COR-L47 (cell line): ENCODE measurements at places on chromosomes 5 and 9.

- no peak for DNase-seq
Observed at GRCh38 chr5:77569409-77569808, 69.1 kb downstream of the OTP start.

- DNase-seq = no peak
Observed at GRCh38 chr5:77650686-77651085, 12.2 kb upstream of the OTP start.

DNA sequence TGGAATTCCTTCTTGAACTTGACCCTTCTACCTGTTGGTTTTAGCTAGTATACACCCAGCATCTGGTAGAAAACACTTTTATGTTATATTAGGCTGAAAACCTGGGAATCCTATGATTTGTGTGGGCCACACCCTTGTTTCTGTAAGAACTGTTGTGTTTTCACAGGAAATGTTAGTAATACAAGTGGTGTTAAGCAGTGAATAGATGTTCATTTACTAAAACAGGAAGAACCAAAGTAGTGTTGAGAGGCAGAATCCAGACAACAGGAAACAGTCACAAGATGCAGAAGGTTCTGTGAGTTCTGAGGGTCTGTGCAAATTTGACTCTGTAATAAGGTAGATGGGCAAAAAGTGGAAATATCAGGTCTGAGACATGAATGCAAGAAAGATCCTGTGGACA, 73.0 kb upstream of the RAI14 start:
- DNase-seq = no peak

DNA sequence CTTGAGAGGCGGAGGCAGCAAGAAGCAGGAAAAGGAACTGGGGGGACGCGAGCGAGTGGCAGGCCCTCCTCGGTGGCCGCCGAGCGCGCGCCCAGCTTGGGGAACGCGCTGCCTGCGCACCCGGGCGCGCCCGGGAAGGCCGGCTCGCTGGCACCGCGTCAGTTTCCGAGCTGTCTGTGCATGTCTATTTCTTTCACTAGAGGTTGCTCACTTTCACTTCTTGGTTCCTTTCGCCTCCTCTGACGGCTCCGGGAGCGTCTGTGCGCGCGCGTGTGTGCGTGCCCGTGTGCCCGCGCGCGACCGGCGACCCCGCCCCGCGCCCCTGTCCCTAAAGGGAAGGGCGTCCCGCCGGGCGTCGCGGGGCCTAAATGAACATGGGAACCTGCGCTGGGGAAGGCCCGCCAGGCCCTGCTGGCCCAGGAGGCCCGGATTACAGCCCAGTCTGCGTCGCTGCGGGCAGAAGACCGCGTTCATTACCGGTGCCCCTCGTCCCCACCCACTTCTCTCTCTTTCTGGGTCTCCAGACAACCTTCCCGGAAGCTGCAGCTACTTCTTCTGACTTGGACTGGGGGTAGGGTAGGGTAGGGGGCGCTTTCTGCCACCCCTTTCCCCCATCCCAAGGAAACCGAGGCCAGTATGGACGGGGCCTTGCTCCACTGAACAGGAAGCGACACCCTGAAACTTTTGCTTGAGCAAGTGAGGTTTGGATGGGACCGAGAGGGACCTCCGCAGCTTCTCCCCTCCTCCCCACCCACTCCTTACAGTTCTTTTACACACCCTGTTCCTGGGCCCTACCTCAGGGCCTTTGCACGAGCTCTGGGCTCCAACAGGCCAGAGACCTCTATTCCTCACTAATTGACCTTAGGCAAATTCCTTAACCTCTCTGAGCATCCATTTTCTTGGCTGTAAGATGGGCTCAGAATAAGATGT, 205.8 kb upstream of the IER5L start:
- peak; percentile 74 for DNase-seq

- no peak for DNase-seq
Observed at GRCh38 chr5:154199263-154199662, 8.7 kb downstream of the GALNT10 start.
